ENCODE measurements at places on chromosomes 2 and 18.

DNA sequence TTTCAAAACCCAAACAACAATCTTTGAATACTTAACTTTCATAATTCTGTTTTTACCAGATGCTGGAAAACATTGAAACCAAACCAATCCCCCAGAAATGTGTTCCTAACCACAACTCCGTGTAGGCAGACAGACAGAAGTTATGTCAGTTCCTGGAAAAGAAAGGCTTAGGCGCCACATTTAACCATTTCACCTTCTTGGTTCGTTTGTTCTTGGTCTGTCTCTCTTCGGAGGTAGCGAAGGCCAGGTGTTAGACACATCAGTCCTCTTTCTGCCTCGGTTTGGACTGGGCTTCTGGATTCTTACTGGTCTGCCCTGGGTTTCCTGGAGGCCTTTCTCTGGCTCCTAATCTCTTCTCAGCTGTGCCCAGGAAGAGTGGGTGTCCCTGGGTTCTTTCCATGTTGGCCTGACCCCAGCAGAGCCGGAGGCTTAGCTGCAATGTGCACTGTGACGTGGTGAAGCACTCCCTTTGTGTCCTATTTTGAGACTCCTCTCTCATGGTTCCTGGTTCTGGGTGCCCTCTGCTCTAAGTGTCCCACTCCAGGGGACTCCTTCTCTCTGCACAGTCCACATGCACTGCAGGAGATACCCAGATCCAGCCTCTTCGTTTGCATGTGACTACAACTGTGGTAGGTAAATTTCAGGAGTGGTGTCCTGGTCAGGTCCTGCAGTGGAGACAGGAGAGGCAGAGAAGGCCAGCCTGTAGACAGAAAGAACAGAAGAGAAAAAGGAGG is 23.1 kb upstream of the RAB31 start:
- no peak for DNase-seq

DNA sequence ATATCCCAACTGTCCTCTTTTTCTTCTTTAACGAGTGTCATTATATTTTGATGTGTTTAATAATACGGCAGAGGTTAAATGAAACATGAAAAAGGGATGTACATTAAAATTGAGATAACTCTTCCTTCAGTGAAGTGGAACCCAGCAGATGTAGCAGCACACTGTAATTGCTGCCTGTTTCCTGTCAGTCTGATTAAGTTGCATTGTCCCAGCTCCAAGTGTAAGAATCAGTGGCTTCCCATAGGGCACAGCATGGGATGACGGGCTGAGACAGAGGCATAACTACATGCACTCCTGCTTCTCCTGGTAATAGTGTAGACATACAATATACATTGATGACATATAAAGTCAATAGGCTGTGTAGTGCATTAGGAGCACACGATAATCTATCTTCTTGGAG is 175.8 kb upstream of the TCF4 start:
- DNase-seq = no peak

DNA sequence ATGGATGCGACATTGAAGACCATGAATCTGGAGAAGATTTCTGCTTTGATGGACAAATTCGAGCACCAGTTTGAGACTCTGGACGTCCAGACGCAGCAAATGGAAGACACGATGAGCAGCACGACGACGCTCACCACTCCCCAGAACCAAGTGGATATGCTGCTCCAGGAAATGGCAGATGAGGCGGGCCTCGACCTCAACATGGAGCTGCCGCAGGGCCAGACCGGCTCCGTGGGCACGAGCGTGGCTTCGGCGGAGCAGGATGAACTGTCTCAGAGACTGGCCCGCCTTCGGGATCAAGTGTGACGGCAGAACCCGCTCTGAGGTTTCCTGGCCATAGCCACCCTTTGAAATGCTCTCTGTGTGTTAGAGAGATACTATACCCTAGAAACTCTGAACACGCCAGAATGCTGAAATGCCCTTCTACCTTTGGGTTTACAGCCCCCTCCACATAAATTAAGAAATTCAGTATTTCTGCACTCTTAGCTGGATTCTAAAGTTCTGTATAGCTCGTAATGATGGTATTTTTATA is 659 bp downstream of the CHMP1B start:
- DNase-seq = no peak

- no peak for DNase-seq
Observed at GRCh38 chr2:100707016-100707947, 112.7 kb upstream of the NPAS2 start.

DNA sequence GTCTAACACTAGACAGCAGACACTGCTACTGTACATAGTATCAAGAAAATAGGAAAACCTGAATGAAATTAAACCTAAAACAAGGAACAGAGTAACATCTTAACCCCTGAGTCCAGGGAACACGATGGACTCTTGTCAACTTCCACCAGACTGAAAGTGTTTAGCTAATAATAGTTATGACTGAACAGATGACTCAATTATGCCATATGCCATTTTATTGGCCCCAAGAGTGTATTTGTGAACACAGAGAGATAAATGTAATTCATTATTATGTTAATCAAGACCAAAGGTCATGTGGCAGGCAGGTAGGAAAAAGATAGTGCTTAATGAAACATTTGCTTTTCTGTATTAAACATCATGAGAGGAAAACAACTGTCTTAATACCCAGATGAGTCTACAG is 58.0 kb downstream of the NYAP2 start:
- no peak for DNase-seq

GRCh38 chr2:60478660-60479059 is 74.8 kb downstream of the BCL11A start:
- DNase-seq = no peak

- DNase-seq = no peak
Observed at GRCh38 chr2:111662039-111662770, 221.8 kb downstream of the ANAPC1 start.

DNA sequence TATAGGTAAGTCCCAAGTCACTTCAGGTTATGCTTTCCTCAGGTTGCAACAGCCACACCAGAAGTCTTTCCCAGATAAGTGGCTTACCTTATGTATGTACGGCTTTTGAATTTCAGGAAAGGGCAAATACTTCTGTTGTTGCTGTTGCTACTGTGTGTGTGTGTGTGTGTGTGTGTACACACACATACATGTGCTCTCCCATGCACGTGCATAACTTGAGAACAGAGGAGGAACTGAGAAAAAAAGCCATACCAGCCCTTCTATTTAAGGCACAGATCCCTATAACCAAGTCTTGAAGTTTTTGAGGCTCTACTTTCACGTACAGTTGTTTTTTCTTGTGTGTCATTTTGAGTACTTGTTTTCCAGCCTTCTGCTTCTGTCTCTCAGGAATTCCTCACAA is 62.4 kb downstream of the WDPCP start:
- no peak for DNase-seq

- DNase-seq = no peak
Observed at GRCh38 chr2:166344286-166345113, 31.2 kb downstream of the SCN9A start.

GRCh38 chr2:68774569-68775271 is 40.1 kb downstream of the ARHGAP25 start:
- DNase-seq = no peak
